B cell (primary cell): ENCODE measurements at places on chromosomes 4 and X. TPM values are rescaled to one million over a fixed set of nuclear protein-coding genes. Genes with fewer than 3 reads are reported as not detected.
A peak's percentile ranks its signal among the peaks of the same experiment; 100 is the strongest.

DNA sequence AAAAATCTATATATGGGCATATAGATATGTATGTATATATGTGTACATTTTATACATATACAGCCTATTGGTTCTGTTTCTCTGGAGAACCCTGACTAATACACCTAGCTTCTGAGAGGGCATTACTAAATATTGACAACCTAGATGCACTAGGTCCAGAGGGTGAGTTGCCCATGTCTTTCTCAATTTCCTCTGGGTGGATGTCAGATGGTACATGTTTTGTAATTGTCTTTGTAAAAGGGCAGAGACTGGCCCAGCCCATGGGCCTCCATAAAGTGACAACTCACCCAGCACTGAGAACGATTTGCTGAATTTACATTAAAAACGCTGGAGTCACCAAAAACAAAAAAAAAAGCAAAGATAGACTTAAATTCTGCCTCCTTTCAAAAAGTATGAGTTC is 198.5 kb upstream of the FAM241A start:
- DNase-seq, result no peak

SLC9A7 gene
- total RNA-seq, result 51.1 and 53.2 TPM in 2 replicates

DNA sequence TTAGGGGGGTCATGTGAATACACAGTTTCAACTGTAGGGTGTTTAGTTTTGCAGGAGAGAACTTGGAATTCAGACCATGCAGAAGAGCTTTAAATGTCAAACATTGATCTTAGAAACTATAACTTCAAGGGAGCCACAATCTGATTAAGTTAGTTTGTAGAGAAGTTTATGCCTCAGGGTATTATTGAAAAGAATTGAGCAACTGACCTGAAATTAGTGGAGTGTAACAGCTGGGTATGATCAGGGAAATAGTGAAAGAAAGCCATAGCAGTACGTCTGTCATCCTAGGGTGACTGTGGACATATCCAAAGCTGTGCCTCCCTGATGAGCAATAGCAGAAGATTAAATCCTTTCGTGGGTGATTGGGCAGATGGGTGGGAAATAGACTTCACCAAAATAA is 63.8 kb downstream of the FAM47B start:
- DNase-seq, result no peak

MTNR1A gene
- not detected in 2 replicates for total RNA-seq

GRCh38 chrX:41333744-41334362 is at the start of gene DDX3X:
TSS of gene DDX3X (plus strand) at chrX:41334162. CDS start at chrX:41334253, 91 bp downstream.
- peak; percentile 93 for DNase-seq

RIBC1 gene
- 1.0 and 1.7 TPM in 2 replicates for total RNA-seq

DNA sequence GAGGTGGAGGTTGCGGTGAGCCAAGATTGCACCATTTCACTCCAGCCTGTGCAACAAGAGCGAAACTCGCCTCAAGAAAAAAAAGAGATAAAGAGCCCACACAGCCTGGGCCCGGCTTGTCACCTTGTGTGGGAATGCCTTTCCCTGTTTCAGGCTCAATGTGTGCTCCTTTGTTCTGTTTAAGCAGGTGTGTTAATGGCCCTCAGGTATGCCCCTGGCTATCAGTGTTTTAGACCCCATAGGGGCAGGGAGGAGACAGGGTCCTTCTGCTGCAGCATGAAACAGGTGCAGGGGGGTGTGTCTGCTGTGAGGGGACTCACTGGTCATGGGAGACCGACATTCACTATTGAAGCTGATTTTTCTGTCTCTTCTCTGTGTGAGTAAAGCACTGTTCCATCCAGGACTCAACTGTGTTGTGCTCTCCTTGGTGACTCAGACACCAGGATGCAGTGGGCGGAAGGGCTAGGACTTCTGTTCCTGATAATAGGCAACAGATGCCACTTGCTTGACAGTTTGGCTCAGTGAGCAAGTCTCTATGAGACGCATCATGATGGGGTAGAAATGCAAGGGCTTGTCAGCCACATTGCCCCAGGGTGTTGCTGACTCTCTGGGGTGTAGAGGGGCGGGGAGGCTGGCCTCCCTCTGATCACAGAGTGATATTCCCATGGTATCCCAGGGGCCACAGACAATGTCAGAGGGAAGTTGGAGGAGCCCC is 15.6 kb upstream of the LAP3 start:
- no peak for DNase-seq

ZMYM3 gene
- 40.0 and 40.6 TPM in 2 replicates for total RNA-seq

FAM156B gene
- 13.3 and 13.7 TPM in 2 replicates for total RNA-seq

- DNase-seq, result peak; percentile 37
Observed at GRCh38 chr4:5051278-5052203, at the start of gene STK32B. TSS of gene STK32B (plus strand) at chr4:5051480.
